ENCODE measurements at places on chromosomes 13 and 19.
A peak's percentile ranks its signal among the peaks of the same experiment; 100 is the strongest.

DNA sequence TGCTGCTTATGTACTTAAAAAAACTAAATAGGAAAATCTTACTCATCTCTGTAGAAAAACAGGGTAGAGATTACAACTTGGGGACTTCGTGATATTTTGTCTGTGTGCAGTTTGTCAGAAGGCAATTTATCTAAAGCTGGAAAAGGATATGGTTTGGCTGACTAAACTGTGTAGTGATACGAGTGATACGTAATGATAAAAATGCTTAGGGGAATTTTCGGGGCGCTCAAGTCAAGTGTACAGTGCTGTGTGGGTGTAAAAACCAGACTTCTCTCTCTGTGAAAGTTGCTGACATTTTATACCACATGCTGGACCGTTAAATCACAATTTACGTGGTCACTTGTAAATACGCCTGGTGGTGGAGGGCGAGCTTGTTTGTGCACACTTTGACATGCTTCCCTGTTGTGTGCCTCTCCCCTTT, 221.7 kb downstream of the KCNRG start:
- DNase-seq: no peak

- DNase-seq: no peak
Measured at GRCh38 chr19:41974652-41975051, 15.5 kb upstream of the RABAC1 start.

GRCh38 chr13:28655561-28655960, 3.4 kb upstream of the POMP start:
- no peak for DNase-seq

DNA sequence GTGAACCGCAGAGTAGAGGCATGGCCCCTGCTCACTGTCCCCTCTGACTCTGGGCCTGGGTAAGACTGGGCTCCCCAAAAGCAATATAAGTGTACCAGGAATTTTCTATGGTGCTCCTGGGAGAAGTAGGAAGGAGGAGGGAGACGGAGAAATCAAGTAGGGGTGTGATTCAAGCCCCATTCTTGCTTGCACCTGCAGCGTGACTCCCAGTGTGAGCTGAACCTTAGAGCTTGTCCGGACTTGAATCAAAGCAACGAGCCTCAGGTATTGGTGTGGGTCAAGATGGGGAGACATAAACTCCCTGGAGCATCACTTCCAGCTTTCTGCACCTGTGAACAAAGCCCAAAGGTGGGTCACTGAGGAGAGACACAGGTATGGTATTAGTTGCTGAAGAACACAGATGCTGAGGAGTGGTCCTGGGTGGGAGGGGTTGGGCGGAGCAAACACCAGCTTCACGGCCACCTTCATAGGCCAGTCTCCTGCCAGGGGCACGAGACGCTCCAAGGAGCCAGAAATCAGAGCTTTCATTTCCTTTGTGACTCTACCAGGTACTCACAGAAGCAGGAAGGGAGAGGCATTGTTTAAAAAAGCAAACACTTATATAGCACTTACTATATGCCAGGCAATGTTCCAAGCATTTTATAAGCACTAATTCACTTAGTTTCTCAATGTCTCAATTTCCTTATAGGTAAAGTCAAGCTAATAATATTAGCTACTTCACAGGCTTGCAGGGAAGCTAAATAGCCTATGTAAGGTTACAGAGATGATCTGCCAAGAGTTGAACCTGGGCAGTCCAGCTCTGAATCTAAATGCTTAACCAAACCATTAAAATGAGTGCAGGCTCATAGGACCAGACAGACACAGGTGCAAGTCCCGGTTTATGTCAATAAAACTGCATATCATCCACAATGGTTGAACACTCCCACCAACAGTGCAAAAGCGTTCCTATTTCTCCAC, 775.3 kb downstream of the UQCRFS1 start:
- DNase-seq: no peak

- DNase-seq: no peak
Measured at GRCh38 chr19:40367577-40368434, 19.3 kb downstream of the PLD3 start.

GRCh38 chr19:4448147-4448985, 9.2 kb downstream of the UBXN6 start:
- no peak for DNase-seq

GRCh38 chr19:28641395-28641794, 571.6 kb downstream of the UQCRFS1 start:
- no peak for DNase-seq

DNA sequence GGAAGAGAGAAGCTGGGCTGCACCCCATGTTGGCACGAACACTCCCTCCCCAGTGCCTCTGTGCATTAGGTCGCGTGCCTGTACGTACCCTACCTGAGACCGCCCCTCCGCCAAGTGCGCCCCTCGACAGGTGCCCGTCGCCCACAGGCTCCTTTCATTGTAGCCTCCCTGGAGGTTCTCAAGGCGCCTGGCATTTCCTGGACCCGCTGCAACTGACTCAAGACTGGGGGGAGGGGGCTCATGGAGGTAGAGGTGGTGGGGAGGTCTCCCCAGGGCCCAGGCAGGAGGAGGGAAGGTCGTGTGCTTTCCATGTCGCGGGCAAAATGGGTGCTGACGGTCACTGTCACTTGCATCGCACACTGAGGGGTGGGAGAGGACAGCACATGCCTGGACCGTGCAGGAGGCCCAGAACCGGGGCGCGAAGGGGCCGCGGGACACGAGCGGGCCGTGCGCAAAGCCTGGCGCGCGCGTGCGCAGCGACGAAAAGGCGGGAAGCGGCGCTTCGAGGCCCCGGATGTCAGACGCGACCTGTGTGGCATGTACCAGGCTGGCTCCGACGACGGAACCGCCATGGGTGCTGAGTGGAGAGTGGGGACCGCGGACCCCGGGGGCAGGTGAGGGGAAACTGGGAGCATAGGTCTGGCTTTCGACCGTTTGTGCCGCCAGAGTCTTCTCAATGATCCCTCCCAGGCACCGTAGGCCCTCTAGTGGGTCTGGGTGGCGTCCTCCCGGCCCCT, 16.5 kb downstream of the NFIX start:
- DNase-seq: no peak

DNA sequence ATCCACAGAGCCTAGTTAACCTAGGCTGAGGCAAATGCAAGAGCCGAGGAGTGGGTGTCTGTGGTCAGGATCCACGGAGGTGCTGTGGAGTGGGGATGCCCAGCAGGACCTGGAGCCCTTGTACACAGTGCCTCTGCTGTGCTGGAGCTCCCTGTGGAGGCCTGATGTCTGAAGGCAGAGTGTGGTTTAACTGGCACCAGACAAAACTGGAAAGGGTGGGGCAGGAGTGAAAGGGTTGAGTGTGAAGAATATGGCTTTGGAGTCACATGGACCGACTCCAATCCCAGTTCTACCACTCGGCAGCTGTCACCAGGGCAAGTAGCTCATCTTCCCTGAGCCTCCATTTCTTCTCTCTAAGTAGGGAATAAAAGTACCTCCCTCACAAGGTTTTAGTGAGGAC, 60.3 kb upstream of the GPR12 start:
- DNase-seq: no peak

DNA sequence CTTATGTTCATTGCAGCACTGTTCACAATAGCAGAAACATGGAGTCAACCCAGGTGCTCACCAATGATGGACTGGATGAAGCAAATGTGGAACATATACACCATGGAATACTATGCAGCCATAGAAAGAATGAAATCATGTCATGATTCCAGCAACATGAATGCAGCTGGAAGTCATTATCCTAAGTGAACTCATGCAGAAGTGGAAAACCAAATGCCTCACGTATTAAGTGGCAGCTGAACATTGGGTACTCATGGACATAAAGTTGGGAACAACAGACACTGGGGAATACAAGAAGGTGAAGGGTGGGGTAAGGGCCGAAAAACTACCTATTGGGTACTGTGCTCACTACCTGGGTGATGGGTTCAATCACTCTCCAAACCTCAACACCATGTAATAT, 915.9 kb downstream of the UQCRFS1 start:
- no peak for DNase-seq

DNA sequence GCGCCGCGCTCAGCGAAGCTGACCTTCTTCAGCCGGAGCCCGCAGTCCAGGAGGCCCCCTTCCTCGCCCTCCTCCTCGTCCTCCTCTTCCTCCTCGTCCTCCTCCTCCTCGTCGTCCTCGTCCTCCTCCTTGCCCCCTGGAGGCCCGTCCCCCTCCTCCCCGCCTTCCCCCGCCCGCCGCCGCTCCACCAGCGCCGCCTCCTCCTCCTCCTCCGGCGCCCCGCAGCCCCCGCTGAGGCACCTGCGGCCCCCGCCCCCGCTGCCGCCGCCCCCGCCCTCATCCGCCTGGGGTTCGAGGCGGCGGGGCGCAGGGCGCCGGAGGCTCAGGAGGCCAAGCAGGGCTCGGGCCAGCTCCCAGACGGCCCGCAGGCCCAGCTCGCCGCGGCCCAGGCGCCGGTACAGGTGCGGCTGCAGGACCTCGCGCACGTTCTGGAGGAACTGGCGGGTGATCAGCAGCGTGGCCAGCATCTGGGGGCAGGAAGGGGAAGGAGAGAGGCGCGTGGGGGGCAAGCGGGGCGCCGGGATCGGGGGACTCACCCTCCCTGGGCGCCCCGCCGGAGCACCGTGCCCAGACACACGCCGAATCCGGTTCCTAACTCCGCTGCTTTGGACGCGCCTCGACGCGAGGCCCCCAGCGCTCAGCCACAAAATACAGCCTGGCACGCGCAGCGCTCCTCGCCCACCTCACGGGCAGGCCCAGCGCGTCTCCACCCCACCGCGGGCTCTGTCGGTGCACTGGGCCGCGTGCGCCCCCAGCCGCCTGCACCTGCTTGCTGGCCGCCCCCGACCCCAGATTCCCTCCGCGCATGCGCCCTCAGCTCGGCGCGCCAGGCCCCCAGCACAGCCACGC, 5.9 kb downstream of the ANO8 start:
- DNase-seq: peak; percentile 51

GRCh38 chr13:19153782-19154450, 27.7 kb downstream of the TUBA3C start:
- DNase-seq: no peak

GRCh38 chr13:27311518-27312210, 41.0 kb downstream of the RASL11A start:
- DNase-seq: no peak

- DNase-seq: no peak
Measured at GRCh38 chr13:44680746-44681355, 104.7 kb upstream of the TSC22D1 start.

GRCh38 chr13:31208559-31209122, 8.9 kb downstream of the B3GLCT start:
- DNase-seq: no peak

GRCh38 chr13:38661010-38661675, 25.7 kb upstream of the FREM2 start:
- DNase-seq: no peak

GRCh38 chr13:31956980-31957644, 74.5 kb upstream of the FRY start:
- DNase-seq: no peak
